ENCODE measurements at places on chromosomes 3 and 15.

DNA sequence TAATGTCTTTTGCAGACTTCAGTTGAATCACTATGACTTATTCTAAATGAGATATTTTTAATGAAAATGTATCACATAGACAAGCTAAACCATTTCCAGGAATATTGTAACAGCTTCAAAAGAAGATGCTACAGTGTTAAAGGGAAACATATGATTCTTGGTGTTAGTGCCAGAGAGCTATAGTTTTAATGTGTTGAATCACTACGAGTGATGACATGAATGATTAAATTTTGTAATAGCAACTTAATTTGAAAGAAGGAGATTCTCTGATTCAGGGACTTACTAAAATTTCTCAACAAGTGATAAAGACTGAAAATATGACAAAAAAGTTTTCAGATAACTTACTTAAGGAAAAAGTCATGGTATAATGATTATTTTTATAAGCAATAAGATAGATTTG lies 267.3 kb upstream of the SLITRK3 start:
- no peak for DNase-seq

GRCh38 chr15:36152936-36153335 lies 426.5 kb upstream of the CDIN1 start:
- no peak for DNase-seq

- DNase-seq: no peak
Measured at GRCh38 chr3:168585544-168585943, 489.8 kb upstream of the GOLIM4 start.

GRCh38 chr3:191244242-191244867 lies 45.3 kb downstream of the OSTN start:
- no peak for DNase-seq

DNA sequence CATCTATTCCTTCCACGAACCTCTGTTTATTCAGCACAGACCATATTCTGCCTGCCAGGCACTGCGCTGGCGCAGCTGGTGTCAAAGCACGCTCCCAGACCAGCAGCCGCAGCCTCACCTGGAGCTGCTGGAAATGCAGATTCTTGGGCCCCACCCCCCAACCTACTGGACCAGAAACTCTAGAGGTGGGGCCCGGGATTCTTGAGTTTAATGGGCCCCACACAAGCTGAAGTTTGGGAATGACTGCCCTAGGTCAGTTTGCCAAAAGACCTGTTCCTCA lies 7.0 kb downstream of the CHST13 start:
- no peak for DNase-seq

- DNase-seq: no peak
Measured at GRCh38 chr3:155321418-155321817, 27.9 kb upstream of the STRIT1 start.

DNA sequence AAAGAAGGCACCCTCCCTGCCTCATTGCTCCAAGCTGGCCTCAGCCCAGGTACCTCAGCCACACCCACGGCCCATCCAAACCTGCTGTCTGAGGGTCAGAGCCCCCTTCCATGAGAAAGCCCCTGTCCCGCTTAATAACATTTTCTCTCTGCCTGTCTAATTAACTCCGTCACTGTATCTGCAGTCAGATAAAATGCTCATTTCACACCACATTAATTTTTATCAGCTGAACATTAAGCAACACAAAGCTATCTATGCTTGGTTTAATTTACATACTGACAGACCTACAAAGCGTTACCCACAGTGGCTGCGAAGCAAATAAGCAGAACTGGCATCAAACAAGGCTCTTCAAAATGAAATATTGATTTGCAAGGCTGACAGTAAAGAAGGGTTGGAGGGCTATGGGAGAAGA lies 309.8 kb upstream of the ICE2 start:
- DNase-seq: no peak

DNA sequence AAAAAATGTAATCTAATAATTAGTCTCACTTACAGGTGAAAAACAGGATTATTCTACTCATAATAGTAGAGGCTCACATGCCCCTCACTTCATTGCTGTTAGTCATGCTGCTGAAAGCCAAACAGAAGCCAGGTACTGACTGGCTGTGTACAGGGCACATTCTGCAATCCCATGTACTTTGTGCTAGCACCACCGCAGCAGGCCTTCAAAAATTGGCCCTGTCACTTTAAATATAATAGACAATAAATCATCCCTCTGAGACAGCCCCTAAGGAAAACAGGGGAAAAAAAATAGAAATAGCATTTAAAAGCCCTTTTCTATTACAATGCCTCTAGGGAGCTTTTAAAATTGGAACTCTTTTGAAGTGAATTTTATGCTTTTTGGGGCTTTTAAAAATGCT lies 723.8 kb downstream of the TUSC7 start:
- no peak for DNase-seq

Data from iPS DF 19.7 (cell line).